ENCODE measurements at places on chromosomes 1 and 21.

DNA sequence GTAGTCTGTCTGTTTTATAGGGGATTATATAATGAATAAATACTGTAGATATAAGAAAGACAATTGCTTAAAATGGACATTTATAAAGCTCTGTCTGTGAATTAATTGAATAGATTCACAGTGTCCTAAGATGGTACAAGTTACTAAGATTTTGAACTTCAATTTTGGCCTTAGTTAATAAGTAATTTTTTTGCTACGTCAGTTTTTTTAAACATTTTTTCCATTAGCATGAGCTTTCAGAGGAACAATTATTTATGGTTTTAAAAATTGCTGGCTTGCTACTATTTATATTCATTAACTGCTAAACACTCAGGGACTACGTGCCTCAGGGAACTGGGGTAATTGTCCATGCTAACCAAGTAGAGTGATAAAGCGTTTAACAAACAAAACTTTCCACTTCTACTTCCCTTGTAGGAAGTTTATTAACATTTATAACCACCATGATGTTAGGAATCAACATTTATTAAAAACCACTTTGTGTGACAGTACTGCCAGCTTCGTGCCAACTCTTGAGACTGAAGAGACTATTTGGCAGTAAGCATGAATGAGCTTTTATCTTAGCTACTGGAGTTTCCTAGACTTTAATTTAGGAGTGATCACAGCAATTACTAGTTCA is 65.4 kb upstream of the PTGS2 start:
- DNase-seq = no peak

GRCh38 chr1:248791010-248791409 is 34.7 kb downstream of the SH3BP5L start:
- DNase-seq = no peak

DNA sequence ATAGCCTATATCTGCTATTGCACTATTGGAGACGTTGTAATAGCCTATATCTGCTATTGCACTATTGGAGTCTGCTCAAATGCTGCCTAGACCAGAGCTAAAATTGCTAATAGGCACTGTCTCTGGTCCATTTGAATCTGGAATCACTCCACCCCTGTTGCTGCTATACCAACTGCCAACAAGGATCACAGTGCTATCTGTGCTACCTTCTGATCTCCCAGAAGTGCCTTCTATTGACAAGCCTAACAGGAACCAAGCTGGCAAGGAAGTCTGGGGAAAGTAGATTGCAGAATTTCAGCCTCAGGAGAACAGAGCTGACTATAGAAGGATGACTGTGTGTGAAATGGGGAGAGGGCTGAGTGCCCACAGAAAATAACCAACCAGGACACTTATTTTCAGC is 15.9 kb downstream of the RWDD3 start:
- DNase-seq = no peak

DNA sequence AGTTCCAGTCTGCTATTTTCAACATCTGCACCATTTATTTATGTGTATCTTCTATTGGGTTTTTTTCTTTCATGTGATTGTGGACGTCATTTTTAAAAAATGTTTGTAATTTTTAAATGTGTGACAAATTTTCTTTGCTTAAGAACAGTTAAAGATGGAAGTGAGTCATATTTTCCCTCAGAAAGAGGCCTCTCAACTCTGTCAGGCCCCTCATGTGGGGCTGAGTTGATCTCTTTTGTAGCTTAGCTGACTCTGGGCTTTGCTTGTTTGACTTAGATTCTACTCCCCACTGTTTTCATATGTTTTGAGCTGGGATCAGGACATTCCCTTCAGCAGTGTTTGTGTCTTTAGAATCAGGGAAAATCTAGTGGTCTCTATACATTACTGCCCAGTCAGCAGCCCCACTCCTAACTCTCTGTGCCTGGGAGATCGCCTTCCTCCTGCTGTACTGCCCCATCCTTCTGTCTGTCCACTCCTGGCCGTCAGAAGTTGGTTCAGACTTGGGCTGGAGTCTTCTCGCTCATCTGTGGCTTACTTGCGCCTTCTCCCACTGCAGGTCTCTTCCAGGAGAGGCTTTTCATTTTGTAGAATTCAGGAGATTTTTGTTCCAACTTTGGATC is 137.4 kb downstream of the DYRK1A start:
- DNase-seq = no peak

DNA sequence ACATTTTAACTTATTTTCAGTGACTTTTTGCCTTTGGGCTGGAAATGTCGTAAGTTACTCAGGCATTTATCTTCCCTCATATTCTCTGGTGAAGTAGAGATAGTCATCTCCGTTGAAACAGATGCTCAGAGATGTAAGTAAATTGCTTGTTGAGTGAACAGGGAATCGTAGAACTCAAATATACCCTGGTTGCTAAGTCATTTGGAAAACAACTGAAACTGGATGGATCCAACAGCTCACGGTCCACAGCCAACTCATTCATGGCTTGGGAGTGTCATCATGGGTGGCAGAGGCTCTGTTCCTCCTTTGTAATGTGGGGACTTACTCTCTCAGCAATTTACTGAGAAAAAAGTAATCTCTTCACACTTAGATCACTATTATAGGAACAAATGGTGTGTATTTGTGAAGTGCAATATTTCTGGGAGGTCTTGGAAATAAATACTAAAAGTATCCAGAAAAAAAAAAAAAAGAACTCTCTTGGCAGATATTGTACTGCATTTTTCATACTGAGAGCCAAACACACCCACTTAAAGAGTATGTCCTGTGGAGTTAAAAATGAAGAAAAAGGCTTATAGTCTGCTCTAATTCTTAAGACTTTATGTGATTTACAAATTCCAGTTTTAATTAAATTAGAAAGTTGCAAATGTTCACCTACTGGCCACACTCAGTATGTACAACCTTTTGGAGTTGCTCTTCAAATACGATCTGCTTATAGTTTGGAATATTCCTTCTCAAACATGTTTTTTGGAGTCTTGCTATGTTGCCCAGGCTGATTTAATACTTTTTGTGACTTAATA is 107.4 kb downstream of the LEPR start:
- no peak for DNase-seq

DNA sequence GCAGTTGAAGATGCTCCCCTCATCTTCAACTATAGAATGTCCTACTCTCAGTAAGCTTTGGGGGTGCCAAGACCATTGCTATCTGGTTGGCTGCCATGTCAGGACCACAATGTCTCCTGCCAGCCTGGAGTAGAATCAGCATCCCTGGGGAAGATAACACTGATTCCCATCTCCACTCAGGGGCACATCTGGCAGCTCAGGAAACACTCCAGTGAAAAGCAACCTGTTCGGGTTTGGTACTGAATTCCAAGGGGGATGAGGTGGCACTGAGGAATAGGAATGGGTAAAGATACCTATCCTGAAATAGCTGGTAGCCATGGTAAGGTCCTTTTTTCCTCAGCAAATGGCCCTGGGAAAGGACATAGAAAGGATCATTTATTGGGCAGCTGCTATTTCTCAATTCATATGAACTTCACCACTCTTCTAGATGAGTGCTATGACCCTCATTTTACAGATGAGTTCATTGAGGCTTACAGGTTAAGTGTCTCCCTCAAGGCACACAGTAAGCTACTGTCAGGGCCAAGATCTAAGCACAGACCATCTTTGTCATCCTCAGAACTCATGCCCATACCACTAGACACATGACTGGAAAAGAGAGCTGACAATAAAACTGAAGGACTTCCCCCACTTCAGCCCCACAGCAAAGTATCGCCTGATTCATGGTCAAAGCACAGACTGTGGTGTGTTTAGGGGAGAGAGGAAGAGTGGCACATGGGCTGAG is 31.4 kb downstream of the AK2 start:
- DNase-seq = no peak
